ENCODE measurements at places on chromosomes 11 and 22.

DNA sequence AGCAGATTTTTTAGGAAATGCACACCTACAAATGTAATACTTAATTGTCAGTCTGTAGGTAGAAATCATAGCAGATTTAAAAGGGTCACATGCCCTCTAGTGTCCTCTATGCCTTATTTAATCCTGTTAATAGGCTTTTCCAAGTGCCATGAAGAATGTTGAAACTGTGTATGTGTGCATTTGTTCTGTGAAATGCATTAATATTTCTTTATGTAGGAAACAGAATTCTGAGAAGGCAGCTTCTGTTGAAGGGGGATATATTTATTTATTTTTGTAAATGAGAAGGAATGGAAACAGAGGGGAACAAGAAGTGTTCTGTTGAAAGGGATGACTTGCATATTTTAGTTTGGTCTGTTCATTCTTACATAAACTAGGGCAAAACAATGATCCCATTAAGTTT is 51.0 kb downstream of the SVIP start:
- DNase-seq, result no peak

DNA sequence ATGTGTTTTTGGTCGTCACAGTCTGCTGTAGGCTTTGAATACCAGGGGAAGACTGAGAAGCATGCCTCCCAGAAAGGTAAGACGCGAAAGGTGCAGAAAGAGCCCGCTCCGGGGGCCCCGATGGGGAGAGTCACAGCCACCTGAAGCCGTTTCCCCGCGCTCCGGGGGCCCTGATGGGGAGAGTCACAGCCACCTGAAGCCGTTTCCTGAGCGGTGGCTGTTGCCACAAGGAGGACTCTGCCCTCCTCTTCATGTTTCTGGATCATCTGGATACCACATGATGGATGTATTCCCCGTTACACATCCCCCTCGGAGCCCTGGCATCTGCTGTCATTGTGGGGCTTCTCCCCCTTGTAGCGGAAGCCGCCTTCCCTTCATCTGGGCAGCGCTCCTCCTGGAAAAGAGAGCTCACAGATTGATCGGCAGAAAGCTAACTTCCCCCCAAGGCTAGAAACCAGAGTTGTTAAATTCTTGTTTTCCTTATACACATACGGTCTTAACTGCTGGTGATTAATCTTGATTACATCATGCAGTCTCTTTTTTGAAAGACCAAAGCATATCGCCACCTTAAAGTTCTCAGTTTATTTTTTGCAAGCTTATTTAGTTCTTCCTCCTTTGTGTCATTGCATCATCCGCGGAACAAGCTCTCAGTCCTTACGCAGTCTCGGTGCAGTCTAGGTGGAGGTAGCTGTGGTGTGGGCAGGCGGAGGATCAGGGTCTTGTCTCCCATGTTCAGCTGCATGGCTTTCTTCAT is 17.5 kb downstream of the CTTN start:
- no peak for DNase-seq

GRCh38 chr22:41847300-41847699 is 14.4 kb downstream of the SREBF2 start:
- DNase-seq, result no peak

DNA sequence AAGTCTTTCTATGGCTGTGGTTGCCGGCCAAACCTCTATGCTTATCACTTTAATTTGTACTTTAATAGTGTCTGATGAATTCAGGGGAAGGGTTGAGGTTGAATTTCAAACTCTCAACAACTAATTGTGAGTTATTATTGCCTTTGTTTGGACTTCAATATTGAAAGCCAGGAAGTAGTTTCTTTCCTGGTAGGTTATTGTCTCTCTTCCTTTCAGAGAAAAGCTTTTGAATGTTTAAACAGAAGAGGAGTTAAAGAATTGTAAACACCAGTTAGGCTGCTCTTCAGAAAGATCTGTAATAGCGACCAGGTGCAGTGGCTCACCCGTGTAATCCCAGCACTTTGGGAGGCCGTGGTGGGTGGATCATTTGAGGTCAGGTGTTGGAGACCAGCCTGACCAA is 22.2 kb downstream of the NNMT start:
- DNase-seq, result no peak
